ENCODE measurements at places on chromosomes 7 and 10. TPM values are rescaled to one million over a fixed set of nuclear protein-coding genes. Genes with fewer than 3 reads are reported as not detected.

GRCh38 chr7:87312215-87312865 is 33.1 kb upstream of the CROT start:
- peak; percentile 66 for DNase-seq
- H3K36me3 ChIP-seq, result no peaks in the 10 kb centered on the region

- H3K27ac ChIP-seq, result no peak overlapping the region
- DNase-seq, result no peak
- no peak overlapping the region for H3K4me3 ChIP-seq
- no peaks in the 10 kb centered on the region for H3K36me3 ChIP-seq
Observed at GRCh38 chr10:121133901-121134300, 282.7 kb downstream of the WDR11 start.

DNA sequence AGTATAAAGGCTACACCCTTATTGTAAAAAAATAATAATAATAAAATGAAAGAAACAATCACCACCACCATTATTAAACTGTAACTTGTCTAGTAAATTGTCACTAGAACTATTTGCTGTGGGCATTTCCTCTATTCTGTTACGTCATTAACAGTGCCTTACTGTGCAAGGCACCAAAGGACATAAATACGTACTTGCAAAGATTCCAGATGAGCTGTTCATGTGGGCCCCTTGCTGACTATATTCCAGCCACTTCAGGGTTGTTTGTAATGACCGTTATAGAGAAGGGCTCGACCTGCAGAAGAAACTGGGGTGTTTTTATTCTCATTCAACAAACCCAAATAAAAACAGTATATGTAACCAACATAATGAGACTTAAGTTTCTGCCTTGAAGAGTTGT is 60.4 kb downstream of the KLRG2 start:
- no peak for DNase-seq
- no peak overlapping the region for H3K27ac ChIP-seq
- no peaks in the 10 kb centered on the region for H3K27me3 ChIP-seq
- peaks cover 37% of the 10 kb centered on the region for H3K36me3 ChIP-seq

DNA sequence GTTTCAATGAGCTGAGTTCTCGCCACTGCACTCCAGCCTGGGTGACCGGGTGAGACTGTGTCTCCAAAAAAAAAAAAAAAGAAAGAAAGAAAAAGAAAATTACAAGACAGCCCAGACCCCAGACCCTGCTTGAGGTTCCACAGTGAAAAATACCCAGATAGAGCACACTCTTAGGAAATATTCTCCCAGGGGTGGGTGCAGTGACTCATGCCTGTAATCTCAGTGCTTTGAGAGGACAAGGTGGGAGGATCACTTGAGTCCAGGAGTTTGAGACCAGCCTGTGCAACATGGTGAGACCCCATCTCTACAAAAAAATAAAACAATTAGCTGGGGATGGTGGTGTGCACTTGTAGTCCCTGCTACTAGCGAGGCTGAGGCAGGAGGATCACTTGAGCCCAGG is 41.1 kb upstream of the GTF2IRD1 start:
- no peaks in the 10 kb centered on the region for H3K27me3 ChIP-seq
- H3K4me1 ChIP-seq, result peaks cover 3% of the 10 kb centered on the region
- no peaks in the 10 kb centered on the region for H3K36me3 ChIP-seq
- H3K27ac ChIP-seq, result no peak overlapping the region
- no peak overlapping the region for H3K4me3 ChIP-seq

DNA sequence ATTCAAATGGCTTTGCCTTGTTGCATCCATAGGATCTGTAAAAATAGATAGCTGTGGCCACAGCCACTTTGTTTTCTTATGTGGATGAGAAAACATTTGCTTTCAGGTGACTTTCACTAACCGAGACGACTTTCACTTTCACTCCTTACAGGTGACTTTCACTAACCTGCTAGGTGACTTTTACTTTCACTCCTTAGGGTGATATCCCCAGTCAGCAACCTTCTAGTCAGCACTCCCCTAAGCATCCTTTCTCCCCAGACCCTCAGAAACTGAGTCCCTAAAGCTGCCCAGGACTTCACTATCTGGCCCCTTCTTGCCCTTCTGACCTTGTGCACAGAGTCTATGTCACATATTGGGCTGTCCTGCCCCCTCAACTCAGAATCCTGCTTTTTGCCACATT is 177.5 kb downstream of the RELN start:
- no peaks in the 10 kb centered on the region for H3K4me1 ChIP-seq
- H3K4me3 ChIP-seq, result no peak overlapping the region
- H3K27ac ChIP-seq, result no peak overlapping the region
- no peaks in the 10 kb centered on the region for H3K27me3 ChIP-seq
- no peak for DNase-seq

GRCh38 chr7:100167912-100168323 is 499 bp downstream of the GAL3ST4 start:
- H3K27me3 ChIP-seq, result peaks cover 5% of the 10 kb centered on the region
- no peak overlapping the region for H3K27ac ChIP-seq
- no peaks in the 10 kb centered on the region for H3K36me3 ChIP-seq
- DNase-seq, result no peak
- peak overlapping the region; percentile 29 for H3K4me3 ChIP-seq

- DNase-seq, result no peak
- no peaks in the 10 kb centered on the region for H3K36me3 ChIP-seq
- H3K27ac ChIP-seq, result no peak overlapping the region
- H3K4me3 ChIP-seq, result no peak overlapping the region
Observed at GRCh38 chr10:44070282-44070681, 314.6 kb downstream of the CXCL12 start.

DNA sequence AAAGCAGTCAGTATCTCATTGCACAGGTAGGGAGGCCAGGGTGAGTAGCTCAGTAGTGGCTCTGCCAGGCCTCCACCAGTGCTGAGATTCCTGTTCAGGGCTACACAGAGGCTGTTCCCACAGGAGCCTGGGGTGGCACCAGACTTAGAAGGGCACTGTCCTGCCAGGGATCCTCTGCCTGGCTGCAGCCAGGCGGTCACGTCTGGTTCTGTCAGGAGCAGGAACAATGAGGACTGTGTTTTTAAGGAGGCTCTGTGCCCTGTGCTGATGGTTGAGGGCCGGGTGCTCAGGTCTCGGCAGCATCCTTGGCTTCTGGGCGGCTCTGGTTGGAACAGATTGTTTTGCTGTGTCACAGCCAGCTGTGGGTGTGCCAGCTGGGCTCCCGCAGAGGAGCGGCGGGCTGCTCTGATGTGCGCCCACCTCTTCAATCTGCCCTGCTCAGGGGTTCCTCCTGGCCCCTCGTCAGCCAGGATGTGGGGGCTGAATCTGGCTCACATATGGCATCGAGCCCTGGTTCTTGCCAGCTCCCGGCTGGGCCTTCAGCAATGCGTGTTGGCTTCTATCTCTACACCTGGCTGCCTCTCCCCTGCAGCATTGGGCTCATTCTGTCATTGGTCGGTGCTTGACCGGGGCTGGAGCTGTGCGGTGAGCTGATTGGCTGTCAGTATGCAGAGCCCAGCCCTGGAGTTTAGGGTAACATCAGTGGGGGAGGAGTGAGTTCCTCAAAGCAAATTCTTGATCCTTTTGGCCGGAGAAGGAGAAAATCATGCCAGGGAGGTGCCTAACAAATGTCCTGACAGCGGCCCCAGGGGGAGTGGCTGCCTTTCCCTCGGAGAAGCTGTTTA is 41.2 kb downstream of the TACR2 start:
- H3K4me1 ChIP-seq, result peaks cover 35% of the 10 kb centered on the region
- peaks cover 14% of the 10 kb centered on the region for H3K36me3 ChIP-seq
- peak overlapping the region; percentile 77 for H3K27ac ChIP-seq
- H3K4me3 ChIP-seq, result no peak overlapping the region
- no peaks in the 10 kb centered on the region for H3K27me3 ChIP-seq
- peak; percentile 94 for DNase-seq

- no peaks in the 10 kb centered on the region for H3K27me3 ChIP-seq
- H3K36me3 ChIP-seq, result no peaks in the 10 kb centered on the region
- no peak overlapping the region for H3K4me3 ChIP-seq
- DNase-seq, result no peak
- H3K27ac ChIP-seq, result no peak overlapping the region
- peaks cover 32% of the 10 kb centered on the region for H3K4me1 ChIP-seq
Observed at GRCh38 chr10:84547616-84548015, 219.2 kb downstream of the CCSER2 start.

DNA sequence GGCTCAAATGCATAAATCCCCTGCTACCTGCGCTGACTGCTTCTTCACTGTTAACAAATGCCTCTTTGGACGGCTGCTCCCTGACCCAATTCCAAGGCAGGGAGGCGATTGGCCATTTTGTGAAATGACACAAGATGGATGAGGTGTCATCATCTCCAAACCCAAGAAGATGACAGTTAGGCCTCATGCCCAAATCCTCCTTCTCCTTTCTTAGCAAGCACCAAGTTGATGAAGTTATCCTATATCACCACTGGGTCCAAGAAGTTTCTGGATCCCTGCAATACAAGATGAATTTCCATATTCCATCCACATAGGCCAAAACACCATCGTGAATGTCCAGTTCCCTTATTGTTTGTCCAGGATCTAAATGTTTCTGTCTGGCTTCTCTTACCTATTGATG is 98.5 kb upstream of the RAB11FIP2 start:
- no peak overlapping the region for H3K27ac ChIP-seq
- no peak for DNase-seq
- H3K4me1 ChIP-seq, result no peaks in the 10 kb centered on the region
- no peak overlapping the region for H3K4me3 ChIP-seq

DNA sequence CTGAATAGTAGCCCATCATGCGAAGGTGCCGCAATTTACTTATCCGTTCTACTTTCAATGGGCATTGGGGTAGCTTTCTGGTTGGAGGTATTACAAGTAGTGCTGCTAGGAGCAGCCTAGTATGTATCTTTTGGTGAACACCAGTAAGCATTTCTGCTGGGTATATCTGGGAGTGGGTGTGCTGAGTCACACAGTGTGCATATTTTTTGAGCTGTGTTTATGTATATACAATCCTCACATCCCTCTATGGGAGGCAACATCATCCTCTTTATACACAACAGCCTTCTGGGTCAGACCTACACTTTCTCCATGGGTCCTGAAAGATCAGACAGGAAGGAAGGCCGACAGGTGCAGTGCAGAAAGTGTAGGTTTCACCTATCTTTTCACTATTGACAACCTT is 36.3 kb downstream of the PYROXD2 start:
- peaks cover 22% of the 10 kb centered on the region for H3K4me1 ChIP-seq
- H3K27ac ChIP-seq, result no peak overlapping the region
- H3K27me3 ChIP-seq, result no peaks in the 10 kb centered on the region
- no peak for DNase-seq
- H3K4me3 ChIP-seq, result no peak overlapping the region
- H3K36me3 ChIP-seq, result no peaks in the 10 kb centered on the region

DNA sequence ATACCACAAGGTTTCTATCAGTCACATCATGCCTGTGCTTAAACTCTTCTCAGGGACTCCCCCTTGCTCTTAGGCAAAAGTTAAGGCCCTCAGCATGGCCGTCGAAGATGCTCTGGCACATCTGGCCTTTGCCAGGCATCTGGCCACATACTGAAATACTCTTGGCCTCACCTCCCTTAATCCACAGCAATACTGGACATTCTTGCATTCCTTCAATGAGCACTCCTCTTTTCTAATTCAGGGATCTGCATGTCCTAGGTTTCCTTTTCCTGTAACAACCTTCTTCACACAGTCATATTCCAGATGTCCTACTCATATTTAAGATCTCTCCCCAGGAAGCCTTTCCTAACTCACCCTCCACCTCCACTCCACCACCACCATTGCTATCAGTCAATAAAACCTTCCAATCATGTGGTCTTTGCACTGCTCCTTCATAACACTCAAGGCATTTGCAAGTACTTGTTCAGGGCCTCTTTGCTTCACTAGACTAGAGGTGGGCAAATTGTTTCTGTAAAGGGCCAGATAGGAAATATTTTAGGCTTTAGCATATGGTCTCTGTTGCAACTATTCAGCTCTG is 216.6 kb downstream of the KCNMA1 start:
- DNase-seq, result no peak
- no peaks in the 10 kb centered on the region for H3K27me3 ChIP-seq
- peaks cover 11% of the 10 kb centered on the region for H3K4me1 ChIP-seq
- H3K4me3 ChIP-seq, result no peak overlapping the region

GRCh38 chr7:12322284-12322902 is 81.3 kb downstream of the VWDE start:
- peak; percentile 10 for DNase-seq
- H3K4me1 ChIP-seq, result no peaks in the 10 kb centered on the region
- no peak overlapping the region for H3K4me3 ChIP-seq
- no peak overlapping the region for H3K27ac ChIP-seq
- H3K27me3 ChIP-seq, result no peaks in the 10 kb centered on the region
- no peaks in the 10 kb centered on the region for H3K36me3 ChIP-seq

- peak; percentile 47 for DNase-seq
- H3K4me3 ChIP-seq, result no peak overlapping the region
- no peaks in the 10 kb centered on the region for H3K27me3 ChIP-seq
- H3K27ac ChIP-seq, result peak overlapping the region; percentile 53
- peaks cover 20% of the 10 kb centered on the region for H3K4me1 ChIP-seq
Observed at GRCh38 chr7:7681191-7681935, 37.0 kb downstream of the RPA3 start.

DNA sequence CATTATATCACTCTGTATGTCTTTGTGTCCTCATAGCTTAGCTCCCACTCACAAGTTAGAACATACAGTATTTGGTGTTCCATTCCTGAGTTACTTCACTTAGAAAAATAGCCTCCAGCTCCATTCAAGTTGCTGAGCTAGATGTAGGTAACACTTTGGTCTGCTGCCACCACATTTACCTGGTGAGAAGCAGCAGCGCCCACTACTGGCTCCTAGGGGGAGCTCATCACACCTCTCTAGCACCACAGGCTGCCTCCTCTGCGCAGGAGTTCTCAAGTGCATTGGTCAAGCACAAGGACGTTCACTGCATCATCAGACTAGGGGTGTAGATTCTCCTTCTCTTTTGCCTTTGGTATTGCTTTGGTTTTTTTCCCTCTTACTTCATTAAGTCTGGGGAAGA is 530.9 kb upstream of the AUTS2 start:
- DNase-seq, result peak; percentile 59
- no peaks in the 10 kb centered on the region for H3K4me1 ChIP-seq
- H3K36me3 ChIP-seq, result no peaks in the 10 kb centered on the region
- H3K27me3 ChIP-seq, result no peaks in the 10 kb centered on the region
- H3K27ac ChIP-seq, result no peak overlapping the region

Gene VPS26A
- 32.5 TPM for total RNA-seq

Gene GIMAP7
- total RNA-seq, result 12.9 TPM

Gene STAG3
- total RNA-seq, result 1.5 TPM

Gene PRSS37
- not detected for total RNA-seq

Gene C10orf53
- not detected for total RNA-seq

Gene STEAP2
- 34.3 TPM for total RNA-seq

Gene LFNG
- 4.7 TPM for total RNA-seq

All from thyroid gland (tissue), 4 donors.